Activated CD4-positive, alpha-beta T cell treated with anti-CD3 and anti-CD28 coated beads for 24 hours (primary cell): ENCODE measurements at places on chromosomes 12 and 14.
A peak's percentile ranks its signal among the peaks of the same experiment; 100 is the strongest.

- DNase-seq: peak; percentile 45
Observed at GRCh38 chr12:131608740-131609690, 101.9 kb upstream of the SFSWAP start.

- no peak for DNase-seq
Observed at GRCh38 chr14:100336618-100337530, 13.7 kb downstream of the SLC25A47 start.

DNA sequence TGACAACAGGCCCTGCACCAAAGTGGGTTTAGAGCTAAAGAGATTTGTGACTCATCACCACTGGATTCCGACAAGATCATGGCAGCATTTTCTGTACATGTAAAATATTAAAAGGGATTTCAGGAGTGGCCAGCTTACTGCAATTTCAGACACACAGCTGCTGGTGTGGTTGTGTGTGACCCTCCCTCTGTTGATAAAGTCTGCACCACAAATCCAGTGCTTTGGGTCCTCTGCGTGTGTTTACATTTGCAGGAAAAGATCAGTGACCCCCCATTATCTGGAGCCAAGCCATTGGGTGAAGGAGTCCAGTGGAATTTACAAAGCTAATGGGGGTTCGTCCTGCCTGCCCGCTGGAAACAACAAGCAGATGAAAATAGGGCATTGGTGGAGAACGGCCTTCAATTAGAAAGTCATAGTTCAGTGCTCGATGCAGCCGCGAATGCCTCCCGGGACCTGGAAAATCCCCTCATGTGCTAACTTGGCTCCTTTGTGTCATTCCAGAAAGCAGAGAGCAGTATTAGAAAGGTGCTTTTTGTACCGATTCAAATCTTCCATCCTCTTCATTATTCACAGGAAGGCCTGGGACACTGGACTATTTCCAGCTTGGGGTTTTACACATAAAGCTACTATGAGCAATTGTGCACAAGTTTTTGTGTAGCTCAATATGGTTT, 188.5 kb upstream of the TMEM132C start:
- no peak for DNase-seq

DNA sequence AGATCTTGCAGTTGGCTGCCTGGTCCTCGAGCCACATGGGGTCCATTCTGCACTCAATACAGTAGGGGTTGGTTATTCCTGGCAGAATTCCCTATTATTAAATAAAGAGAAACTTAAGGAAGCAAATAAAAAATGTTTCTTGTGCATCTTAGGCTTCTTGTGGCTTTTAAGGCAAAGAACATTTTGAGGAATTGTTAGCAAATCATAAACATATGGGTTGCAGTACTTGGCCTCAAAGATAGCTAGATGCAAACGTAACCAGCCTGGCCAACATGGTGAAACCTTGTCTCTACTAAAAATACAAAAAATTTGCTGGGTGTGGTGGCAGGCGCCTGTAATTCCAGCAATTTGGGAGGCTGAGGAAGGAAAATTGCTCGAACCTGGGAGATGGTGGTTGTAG, 50.8 kb upstream of the KCNA5 start:
- no peak for DNase-seq

DNA sequence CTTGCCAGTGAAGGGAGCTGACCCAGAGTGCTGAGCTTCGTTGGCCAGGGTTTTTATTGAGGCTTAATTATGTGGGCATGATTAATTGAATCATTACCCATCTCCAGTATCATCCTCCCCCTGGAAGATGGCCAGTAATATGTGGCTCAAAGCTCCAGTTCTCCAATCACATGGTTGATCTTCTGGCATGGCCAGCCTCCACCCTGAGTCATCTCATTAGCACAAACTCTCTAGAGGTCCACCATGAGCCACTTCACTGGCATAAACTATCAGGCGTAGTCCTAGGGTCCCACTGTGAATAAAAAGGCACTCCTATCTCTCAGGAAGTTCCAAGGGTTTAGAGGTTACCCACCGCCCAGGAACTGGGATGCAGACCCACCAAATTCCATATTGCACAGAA, 135.0 kb downstream of the ANO6 start:
- no peak for DNase-seq

GRCh38 chr14:69087061-69087461, 65.9 kb downstream of the DCAF5 start:
- no peak for DNase-seq

- DNase-seq: no peak
Observed at GRCh38 chr12:113689047-113689610, 217.5 kb upstream of the LHX5 start.

GRCh38 chr14:95951359-95951758, 74.7 kb downstream of the TUNAR start:
- DNase-seq: no peak

- no peak for DNase-seq
Observed at GRCh38 chr14:68716698-68717097, 76.2 kb downstream of the ZFP36L1 start.

- peak; percentile 32 for DNase-seq
Observed at GRCh38 chr12:30754383-30754749, 385 bp downstream of the CAPRIN2 start.

DNA sequence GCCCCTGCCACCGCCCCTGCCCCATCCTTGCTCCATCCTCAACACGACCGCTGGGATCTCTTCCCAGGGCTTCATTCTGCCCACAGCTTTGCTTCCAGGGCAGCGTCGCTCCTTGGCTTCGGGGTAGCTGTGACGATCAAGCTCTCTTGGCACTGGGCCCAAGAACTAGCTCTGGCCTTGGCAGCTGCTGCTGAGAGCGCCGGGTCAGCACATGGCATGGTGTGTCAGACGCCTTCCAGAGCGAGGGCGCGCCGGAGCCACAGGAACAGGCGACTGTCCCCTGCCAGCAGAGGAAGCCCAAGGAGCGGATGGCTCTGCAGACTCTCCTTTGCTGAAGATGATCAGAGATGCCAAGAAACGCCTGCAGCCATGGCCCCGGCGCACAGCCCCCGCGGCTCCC, 15.9 kb downstream of the RAB35 start:
- DNase-seq: no peak

DNA sequence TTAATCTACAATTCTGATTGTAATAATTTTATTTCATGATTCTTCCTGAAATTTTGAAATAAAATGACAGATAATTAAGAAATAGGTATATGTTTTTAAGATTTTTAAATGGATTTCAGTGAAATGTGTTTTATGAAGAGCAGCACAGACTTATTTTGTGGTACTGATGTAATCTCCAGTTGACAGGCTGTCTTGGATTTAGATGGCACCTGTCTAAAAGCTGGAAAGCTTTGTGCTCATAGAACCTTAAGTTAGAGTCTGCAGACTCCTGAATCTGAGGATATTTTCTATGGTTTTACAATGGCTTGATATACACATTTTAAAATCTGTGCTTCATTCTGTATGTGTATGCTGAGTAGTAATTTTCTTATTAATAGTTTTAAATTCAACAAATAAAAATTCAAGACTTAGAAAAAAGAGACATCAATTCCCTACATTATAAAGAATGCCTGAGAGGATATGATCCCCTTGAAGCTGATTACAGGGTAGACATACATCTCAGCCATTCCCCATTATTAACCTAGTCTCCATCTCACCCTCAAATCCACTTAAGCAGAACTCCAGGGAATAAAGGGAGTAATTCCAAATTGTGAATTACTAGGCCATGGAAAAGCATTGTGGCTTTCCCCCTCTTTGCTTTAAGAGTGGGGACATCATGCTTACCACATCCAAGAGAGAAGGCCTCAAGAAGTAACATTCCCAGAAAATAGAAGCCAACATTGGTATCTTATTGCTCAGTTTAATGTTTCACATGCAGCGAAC, 33.7 kb upstream of the ACSS3 start:
- DNase-seq: no peak

GRCh38 chr14:36973806-36974442, 198.5 kb downstream of the SLC25A21 start:
- DNase-seq: no peak

DNA sequence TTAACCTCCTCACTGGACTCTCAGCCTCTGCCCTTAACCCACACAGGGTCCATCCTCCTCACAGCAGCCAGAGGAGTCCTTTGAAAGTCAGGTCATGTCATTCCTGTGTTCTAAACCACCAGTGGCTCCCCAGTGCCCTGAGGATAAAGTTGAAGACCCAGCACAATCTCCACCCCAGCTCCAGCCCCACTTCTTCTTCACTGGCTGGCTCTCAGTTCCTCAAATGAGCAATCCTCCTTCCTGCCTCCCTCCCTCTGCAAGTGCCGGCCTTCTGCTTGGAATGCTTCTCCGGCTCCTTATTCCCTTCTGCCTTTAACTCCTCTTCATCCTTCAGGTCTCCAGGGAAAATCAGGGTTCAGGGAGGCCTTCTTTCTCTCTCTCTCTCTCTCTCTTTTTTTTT, 32.0 kb upstream of the SPPL3 start:
- no peak for DNase-seq

GRCh38 chr12:41563051-41563450, 374.9 kb downstream of the PDZRN4 start:
- DNase-seq: no peak

DNA sequence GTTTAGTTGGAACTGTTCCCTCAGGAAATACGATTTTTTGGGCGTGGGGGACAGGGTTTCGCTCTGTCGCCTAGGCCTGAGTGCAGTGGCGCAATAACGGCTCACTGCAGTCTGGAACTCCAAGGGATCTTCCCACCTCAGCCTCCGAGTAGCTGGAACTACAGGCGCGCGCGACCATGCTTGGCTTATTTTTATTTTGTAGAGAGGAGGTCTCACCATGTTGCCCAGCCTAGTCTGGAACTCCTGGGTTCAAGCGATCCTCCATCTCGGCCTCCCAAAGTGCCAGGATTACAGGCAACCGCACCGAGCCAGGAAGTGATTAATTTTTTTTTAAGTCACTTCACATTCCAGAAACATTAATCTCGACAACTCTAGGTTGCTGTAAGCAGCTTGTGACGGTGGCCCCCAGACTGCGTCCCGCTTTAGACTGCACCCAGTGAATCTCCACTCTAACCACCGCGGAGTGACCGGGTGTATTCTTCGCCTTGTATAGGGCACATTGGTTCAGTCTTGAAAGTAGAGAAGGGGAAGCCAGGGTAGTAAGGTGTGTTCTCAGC, 830 bp upstream of the MIS18BP1 start:
- no peak for DNase-seq

DNA sequence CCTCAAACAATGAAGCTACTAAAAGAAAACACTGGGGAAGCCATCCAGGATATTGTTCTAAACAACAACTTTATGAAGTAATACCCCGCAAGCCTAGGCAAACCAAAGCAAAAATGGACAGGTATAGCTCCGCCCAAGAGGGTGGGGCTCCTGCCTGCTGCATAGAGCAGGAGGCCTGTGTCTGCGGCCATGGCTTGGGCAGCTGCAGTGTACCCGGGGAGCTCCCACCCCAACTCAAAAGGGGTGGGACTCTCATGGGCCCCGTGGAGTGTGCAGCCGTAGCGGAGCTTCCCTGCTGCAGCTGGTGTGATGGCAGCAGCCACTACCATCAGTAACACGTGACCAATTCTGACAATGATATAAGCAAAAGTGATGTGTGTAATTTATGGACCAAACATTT, 264.2 kb upstream of the KITLG start:
- DNase-seq: no peak

DNA sequence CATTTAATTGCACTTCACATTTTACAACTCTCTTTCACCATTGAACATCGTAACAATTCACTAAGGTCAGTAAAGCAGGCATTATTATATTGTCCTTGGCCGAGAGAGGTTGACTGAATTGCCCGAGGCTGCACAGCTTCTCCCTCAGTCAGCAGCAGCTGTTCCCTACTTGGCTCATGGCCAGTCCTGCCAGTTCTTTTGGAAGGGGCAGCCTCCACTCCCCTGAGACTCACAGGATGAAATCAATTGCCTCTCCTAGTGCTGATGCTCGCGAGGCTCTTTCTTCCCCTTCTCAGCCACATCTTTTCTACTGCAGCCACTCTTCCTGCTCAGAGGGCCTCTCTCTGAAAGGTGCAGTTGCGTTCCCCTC, 79.9 kb upstream of the KCNA1 start:
- DNase-seq: no peak

- DNase-seq: no peak
Observed at GRCh38 chr12:91870872-91871707, 274.6 kb downstream of the BTG1 start.

DNA sequence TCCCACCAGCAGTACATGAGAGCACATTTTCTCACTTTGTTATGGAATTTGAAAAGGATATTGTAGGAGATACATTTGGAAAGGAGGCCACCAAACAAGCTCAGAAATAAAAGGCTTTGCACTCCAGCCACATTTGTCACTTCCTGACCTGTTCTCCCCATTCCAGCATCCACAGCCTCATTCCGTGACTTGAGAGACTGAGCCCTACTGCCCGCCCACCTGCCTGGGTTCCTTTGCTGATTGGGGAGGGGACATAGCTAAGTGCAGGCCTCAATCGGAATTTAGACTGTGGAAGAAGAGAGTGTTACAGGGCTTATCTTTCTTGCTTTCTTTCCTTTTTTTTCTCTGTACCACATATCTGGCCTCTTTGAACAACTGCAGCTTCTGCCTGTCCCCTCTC, 735.4 kb upstream of the TMEM132C start:
- no peak for DNase-seq

DNA sequence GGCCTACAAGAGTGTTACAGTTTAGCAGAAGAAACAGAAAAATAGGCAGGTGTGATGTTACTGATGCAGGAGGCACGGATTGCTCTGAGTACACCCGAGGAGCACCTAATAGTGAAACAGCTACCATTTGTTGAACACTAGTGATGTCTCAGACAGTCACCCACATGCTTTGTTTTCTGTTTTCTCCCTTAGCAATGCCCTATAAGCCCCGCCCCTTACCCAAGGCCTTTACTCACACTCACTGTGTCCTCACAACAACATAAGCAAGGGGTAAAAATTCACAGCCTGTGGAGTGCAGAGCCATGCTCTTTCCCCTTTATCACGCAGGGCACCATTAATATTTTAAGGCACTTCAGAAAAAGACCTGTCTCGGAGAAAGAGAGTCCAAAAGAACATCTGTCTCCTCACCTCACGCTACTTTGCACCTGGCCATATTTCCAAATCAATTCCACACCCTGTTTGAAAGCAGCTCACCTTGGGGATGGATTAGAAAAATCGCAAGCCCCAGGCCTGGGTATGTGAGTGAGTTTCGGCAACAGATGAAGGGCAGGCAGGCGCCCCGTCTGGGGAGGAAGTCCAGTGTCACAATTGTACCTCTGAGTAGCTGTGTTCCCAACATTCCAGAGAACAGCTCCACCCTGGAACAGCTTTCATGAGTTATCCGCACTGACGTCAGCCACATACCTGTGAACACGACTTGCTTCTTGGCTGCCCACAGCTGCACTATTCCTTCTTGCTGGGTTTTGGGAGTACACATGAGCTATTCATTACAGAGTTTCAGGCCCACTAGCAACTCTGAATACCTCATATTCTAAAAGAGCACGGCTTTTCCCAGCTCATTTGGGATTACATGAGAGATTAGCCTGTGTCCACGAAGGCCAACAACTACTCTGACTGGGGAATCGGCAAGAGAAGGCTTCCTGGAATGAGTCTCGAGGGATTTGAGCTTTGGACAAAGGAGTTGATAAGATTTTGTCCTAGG, 26.0 kb downstream of the MAPK1IP1L start:
- DNase-seq: no peak

DNA sequence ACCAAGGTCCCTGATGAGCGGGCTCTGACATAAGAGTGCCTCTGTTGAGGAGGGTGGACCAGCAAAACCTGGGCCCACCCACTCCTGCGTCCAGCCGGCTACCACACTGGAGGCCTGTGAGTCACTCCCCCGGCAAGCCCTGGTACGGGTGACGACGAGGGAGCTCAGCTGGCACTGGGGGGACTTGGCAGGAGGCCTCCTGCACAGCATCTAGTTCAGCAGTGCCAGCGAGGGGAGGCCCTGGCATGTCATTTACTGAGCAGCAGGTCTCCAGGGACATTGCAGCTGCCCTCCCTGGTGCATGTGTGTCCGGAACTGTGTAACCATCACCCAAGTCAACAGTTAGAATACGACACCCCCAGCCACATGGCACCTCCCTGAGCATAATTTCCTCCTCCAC, 24.4 kb downstream of the CD9 start:
- no peak for DNase-seq
